ENCODE measurements at places on chromosomes 13 and 19.

DNA sequence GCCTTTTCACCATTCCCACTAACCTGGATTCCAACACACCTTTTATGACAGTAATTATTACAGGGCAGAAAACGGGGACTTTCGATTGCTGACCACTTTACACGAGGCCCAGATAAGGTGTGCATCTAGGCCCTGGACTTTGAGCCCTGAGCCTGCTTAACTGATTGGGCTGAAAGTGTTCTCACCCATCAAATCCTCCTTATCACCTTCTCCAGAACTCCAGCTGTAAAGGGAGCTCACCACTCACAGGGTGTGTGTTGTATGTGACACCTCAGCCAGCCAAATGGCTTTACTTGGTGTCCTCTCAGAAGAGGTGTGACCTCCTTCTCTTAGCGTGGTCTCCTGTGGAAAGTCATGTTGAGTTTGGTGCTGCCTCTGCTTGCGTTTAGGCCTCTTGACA, 36.5 kb downstream of the SIPA1L3 start:
- no peak for DNase-seq

- no peak for DNase-seq
These were observed 268.6 kb downstream of the NDFIP2 start for GRCh38 chr13:79749566-79749965.

- DNase-seq: no peak
These were observed 8.6 kb downstream of the EFNB2 start for GRCh38 chr13:106526738-106527444.

- DNase-seq: no peak
These were observed 10.7 kb upstream of the TMEM255B start for GRCh38 chr13:113748101-113748861.

- DNase-seq: no peak
These were observed 36.0 kb upstream of the CLDN10 start for GRCh38 chr13:95516492-95516891.

GRCh38 chr19:17794731-17795494, at the start of gene B3GNT3:
Gene B3GNT3, plus strand, starts transcription at chr19:17795138. Its CDS starts 12,670 bp downstream, at chr19:17807808.
- DNase-seq: peak; percentile 40

GRCh38 chr19:18208098-18208951, 4.5 kb upstream of the RAB3A start:
- no peak for DNase-seq

- no peak for DNase-seq
These were observed 59.1 kb upstream of the TNFRSF19 start for GRCh38 chr13:23510979-23511735.

- DNase-seq: no peak
These were observed 108.5 kb upstream of the C1QTNF9B start for GRCh38 chr13:24005755-24006281.

GRCh38 chr19:35355791-35356460, 2.3 kb upstream of the FFAR3 start:
- DNase-seq: no peak

DNA sequence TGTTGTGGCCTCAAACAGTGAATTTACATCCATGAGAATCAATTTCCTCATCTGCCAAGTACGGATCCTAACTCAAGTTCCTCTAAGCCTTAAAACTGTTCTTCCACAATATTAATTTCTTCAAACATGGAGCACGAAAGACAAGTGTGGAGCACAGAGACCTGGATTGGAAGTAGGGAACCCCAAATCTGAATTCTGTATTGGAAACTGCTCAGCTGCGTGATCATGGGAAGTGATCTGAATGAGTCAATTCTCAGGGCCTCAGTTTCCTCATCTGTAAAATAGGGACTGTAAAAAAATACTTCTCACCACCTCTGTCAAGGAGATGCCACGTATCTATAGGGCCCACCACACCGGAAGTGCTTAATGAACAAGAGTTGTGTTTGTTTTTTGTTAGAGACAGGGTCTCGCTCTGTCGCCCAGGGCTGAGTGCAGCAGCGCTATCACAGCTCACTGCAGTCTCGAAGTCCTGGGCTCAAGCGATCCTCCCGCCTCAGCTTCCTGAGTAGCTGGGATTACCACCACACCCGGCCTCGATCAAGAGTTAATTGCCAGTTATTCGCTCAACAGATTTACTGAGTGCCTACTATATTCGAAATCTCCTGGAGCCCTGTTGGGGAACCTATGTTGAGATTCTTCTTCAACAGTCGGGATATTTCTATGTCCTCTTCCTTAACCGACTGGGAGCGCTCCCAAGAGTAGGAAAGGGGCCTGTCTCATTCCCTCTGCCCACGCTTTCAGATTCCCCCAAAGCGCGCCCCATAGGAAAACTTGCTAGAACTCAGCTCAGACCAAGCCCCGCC, 1.6 kb downstream of the SERTAD3 start:
- no peak for DNase-seq

- no peak for DNase-seq
These were observed 1.3 kb downstream of the ARHGAP45 start for GRCh38 chr19:1068009-1069001.

GRCh38 chr13:94658926-94659597, 53.3 kb downstream of the SOX21 start:
- DNase-seq: no peak

- DNase-seq: no peak
These were observed 53.9 kb downstream of the OR10H4 start for GRCh38 chr19:16002406-16003384.

DNA sequence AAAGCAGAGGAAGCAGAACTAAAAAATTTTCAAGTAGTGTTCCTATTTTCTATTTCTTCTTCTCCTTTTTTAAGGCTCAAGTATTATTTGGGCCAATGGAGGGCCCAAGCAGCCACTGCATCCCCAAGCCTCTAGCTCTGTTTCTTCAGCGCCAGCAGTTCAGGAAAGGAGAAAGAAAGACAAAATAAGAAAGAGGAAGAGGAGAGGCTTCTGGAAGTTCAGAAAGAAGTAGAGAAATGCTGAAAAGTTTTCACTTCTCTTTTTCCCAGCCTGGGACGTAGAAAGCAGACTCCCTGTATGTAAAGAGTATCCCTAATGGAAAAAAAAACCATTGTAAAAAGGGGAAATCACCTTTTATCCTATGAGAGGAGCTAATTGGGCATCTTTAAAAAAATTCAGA, 165.5 kb upstream of the KLF12 start:
- no peak for DNase-seq

GRCh38 chr19:6693681-6694080, 23.7 kb upstream of the TNFSF14 start:
- no peak for DNase-seq

DNA sequence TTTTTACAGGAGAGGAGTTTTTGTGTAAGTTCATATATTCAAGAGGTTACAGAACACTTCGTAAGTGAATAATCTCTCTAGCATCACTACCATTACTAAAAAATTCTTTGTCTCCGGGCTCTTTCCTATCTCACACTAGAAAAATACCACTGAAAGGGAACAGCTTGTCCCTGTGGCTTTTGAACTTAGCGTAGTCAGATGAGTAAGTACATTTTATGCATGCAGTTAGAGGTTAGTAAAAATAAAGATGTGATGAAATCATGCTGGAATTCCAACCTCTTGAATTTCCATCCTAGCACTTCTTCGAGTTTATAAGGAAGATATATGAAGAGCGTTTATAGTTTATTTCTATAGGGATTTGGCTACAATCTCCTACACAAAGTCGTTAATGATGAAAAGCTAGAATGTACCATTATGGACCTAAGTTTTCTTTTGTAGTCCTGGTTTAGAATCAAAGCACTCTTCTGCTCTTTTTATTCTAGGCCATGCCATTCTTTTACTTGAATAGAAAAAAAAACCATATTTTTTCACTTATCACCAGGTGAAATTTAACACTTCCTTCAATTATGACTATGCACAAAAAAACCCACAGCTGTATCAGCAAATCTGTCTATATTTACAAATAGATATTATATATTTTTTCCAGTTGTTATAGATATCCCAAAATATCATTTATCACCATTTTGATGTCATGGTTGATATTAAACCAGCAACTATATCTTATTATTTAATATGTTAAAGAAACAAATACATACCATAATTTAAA, 139.9 kb upstream of the PCDH9 start:
- no peak for DNase-seq

DNA sequence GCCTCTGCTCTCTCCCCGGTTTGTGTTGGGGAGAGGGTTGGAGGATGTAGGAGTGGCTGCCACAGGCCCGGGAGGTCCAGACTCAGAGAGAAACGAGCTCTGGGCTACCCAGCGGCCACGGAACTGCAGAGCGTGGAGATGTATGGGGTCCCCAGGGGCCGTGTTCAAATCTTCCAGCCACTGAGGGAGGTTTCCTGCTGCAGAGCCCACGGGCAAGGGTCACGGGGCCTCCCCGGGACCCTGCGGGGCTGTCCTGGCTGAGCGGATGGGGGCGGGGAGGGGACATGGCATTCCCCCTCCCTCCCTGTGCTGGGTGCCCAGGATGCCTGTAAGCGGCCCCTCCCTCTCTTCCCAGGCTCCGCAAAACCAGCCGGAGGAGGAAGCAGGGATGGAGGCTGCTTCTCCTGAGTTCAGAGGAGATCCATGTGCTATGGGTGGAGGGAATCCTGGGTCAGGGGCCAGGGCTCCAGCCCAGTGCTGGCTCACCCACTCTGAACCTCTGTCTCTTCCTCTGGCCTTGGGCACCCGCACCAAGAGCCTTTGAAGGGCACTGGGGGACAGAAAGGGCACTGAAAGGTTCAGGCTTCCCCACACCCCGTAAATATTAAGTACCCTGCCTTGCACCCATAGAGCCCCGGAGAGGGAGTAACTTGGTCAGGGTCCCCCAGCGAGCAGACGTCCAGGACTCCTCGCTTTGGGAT, 22.6 kb downstream of the SMIM24 start:
- no peak for DNase-seq

DNA sequence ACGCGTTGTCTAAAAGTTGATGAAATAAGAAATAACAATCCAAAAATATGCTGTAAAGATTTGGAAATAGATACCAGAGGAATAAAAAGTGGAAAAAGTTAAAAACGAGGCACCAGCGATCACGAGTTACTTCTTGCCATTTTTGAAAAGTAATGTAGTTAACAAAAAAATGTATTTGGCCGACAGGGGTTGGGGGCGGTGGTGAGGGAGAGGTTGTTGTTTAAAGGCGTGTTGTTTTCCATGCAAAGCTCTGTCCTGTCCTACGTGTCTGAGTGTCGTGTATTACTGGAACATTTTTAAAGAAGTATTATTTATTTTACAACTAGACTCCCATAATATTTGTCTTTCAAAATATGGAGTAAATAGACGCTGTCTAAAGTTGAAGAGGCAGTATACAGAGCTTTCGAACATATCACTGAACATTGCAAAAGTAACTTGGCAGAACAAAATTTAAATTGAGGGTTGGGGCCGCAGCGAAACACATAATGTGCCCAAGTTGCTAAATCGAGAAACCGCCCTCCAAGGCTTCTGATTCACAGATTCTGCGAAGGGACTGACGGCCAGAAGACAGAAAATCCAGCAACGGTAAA, 823 bp downstream of the FBXO17 start:
- DNase-seq: peak; percentile 27

DNA sequence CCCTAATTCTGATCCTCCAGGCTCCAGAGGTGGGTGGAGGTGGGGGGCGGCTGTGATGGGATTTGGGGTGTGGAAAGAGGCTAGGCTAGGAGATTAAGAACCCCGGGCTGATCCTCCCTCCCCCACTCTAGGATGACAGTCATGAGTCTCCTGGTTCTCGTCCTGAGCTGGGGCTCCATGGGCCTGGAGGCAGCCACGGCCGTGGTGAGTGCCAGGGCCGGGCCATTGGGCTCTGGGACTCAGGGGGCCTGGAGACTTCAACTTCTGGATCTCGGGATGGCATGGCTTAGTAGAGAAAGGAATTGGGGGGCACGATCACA, 13.9 kb downstream of the TTYH1 start:
- no peak for DNase-seq

DNA sequence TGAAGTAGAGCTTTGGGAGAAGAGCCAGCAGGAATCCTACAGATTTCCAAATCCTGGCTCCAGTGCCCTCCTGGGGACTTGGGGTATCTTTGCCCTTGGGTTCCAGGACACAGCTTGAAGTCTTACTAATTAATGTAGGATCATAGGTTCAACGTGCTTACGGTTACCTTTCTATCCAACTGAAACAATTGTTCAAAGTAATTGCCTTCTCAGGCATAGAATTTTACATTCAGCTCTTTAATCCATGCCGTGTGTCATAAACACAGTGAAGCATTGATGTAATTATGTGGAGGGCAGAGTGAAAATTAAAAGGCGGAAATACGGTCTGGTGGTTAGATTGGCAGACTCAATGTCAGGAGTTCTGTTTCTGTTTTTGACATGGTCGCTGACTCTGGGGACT, 170.4 kb downstream of the COG6 start:
- DNase-seq: no peak

DNA sequence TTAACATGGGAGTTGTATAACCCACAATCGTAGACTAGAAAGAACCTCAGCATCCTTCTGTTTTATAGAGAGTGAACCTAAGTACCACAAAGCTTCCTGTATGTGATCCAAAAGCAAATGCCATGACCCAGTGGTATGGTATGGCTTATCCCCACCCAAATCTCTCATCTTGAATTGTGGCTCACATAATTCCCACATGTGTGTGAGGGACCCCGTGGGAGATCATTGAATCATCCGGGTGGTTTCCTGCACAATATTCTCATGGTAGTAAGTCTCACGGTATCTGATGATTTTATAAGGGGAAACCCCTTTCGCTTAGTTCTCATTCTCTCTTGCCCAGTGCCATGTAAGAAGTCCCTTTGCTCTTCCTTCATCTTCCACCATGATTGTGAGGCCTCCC, 587.9 kb downstream of the LMO7 start:
- DNase-seq: no peak

DNA sequence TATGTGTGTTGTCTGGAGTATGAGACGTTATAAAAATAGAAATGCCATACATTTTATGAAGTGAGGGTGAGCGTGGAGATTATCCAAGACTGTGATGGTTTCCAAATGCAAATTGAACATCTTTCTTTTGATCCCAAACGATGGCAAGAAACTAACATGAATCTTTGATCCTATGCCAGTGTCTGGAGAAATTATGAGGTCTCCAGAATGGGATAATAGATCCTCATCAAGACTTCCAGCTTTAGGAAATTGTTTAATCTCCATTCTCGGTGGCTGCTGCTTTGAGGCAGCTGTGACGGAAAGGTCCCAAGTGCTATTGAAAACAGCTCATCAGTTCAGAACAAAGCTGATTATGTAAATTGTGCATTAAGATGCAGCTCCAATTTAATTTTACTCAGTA, 30.8 kb downstream of the CBY2 start:
- DNase-seq: no peak

DNA sequence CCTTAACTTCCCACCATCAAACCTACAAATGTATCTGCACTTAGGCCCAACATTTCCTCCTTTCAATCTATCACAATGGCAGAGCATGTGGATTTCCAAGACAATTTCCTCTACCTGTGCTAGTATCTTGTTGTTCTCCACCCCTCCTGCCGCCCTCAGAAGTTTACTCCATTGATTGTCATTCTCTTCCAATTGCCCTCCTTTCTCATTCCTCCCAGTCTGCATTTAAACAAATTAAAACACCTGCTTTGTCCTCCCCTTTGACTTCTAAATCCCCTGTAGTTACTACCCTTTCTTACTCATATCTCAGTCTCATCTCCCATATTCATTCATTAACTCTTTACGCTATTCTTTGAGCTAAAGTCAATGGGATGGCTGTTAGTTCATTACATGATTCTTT, 370.6 kb downstream of the DIAPH3 start:
- no peak for DNase-seq
